Gastroesophageal sphincter (tissue), 4 donors: ENCODE measurements at places on chromosomes 5 and 9.

- no peak for ATAC-seq
Measured at GRCh38 chr5:151132963-151133362, 24.6 kb downstream of the ANXA6 start.

- ATAC-seq = no peak
Measured at GRCh38 chr9:94887721-94888120, 161.2 kb downstream of the AOPEP start.

DNA sequence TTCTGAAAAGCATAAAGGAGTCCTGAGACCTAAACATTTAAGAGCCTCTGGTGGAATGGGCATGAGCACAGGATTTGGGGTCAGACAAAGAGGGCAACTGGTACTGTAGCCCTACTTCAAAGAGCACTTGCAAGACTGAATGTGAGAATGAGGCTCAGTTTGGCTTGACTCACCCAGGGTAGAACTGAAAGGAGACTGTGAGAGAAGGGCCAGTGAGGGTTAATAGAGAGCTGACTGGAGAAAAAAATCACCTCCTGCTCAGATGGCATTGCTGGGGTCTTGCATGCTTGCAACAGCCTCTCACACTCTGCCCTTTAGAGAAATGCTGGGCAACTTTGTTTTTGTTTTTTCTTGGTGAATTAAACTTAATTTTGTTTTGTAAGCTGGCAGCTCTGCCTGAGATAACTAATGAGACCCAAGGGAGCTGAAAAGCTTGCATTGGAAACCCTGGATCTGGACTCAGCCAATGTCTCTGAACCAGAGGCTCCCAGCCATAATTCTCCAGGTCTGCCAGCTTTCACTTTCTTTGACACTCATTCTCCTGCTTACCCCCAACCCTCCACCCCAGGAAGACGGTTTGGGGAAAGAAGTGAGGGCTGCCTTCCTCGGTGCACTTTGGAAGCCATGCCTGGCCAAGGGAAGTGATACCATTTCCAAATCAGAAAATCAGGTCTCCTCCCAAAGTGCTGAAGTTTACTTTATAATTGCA lies 161.1 kb upstream of the PANK3 start:
- ATAC-seq = peak; percentile 30

DNA sequence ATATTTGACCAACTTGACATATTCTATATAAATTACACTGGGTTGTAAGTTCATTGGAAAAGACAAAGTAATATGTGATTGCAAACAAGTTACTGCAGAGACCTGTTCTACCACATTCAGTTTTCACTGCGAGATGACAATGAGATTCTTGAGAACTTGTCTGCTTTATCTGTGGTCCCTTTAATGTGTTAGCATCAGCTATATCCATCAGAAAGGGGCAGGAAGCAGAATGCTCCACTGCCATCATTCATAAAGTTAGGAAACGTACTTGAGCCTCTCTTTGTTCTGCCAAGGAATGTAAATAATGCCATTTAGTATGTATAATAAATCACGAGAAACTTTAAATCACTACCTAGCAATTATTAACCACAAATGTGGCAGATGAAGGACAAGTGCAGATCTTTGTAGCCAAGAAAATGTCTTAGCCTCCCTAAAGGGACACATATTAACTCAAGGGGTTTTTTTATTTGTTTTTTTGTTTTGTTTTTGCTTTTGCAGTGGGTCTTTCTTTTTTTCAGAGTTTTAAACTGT lies 59.4 kb downstream of the GIN1 start:
- ATAC-seq = no peak

DNA sequence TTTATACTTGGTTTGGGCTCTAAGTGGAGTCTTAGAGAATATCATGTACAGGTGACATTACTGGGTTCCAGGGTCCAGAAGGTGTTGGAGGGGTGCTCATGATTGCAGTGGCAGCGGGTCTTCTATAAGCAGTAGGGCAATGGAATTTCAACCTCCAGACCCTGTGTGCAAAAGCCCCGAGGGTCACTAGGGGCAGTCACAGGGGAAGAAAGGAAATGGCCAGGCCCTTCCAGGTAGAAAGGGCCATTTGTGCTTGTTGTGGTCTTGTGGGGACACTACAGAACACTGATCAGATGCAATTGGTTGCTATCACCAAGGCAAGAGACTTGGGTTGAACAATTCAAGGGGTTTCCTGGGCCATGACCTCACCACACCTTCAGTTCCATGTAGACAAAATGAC lies 283.4 kb downstream of the GADD45G start:
- no peak for ATAC-seq

- no peak for ATAC-seq
Measured at GRCh38 chr5:95959888-95960666, 1.6 kb downstream of the ELL2 start.

DNA sequence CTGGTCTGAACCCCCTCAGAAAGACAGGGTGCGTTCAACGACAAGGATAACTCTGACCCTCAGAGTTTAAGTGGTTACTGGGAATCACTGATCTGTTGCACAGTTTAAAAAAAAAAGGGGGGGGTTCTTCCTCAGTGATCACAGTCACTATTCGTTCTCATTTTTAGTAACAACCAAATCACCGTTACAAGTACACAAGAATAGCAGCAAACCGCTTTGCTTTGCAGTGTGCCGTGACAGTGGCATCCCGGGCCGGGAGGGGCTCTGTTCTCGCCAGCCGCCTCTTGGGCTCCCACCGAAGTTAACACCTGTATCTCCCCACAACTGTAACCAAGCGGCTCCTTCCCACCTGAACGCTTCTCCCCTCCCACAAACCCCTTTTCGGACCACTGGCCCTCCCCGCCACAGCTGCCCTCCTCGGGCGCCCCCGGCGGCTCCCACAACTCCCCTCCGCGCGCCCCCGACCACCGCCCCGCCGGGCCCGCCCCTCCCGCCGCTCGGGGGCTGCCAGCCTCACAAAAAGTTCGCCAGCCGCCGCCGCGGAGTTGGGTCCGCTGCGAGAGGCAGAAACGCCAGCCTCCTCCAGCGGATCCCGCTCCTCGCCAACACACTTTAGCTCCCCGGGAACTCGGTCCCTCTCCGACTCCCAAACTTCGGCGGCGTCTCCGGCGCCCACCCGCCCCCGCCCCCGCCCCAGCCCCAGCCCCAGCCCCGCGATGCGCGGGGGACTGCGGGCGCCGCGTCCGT lies 1.2 kb downstream of the SSBP2 start:
- ATAC-seq = no peak

- no peak for ATAC-seq
Measured at GRCh38 chr9:19521205-19521604, 112.4 kb downstream of the ACER2 start.
